ENCODE measurements at places on chromosomes 5 and 9.

GRCh38 chr9:129285979-129286772 is 108.1 kb upstream of the IER5L start:
- DNase-seq: no peak

DNA sequence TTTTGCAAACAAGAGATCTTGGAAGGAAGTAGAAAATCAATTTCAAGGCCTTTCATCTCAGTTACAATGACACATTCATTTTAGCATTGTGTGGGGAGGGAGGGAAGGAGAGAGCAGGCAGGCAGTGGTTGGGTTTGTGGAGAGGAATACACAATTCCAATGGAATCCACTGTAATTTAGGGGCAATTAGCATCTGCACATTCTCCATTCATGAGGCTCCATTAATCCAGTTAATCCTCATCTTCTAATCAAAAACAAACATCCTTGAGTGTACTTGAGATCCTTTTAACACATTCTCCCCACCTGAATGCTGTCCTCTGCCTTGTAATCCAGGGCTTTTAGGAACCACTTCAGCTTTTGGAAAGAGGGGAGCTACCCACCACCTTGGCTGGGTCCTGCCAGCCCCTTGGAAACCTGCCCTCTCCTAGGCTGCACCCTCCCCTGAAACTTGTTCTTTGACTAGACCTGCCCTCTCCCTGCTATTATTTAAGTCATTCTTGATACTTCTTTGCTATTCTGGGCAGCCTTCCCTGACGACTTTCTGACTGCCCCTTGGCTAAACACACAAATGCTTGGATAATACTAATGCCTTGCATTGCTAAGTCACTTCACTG is 271.2 kb downstream of the SLIT3 start:
- no peak for DNase-seq

- DNase-seq: no peak
These were observed 10.1 kb upstream of the THG1L start for GRCh38 chr5:157721159-157721558.

GRCh38 chr9:115717298-115717697 is 436.3 kb upstream of the PAPPA start:
- DNase-seq: no peak

DNA sequence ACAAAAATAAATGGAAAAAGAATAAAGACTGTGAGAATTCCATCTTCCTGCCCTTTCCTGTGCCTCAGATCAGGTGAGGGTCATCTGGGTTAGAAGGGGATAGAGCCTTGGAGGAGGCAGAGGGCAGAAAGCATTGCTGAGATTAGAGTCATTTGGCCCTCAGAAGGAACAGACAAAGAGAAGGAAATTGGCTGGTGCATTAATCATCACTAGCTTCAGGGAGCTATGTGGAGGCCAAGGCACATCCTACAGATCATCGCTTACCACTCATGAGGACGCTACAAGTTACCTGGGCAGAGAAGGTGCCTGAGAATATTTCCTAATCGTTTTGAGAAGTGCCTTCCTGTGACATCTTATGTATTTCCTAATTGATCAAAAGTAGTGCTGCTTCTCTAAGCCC is 74.5 kb downstream of the C7 start:
- DNase-seq: no peak

DNA sequence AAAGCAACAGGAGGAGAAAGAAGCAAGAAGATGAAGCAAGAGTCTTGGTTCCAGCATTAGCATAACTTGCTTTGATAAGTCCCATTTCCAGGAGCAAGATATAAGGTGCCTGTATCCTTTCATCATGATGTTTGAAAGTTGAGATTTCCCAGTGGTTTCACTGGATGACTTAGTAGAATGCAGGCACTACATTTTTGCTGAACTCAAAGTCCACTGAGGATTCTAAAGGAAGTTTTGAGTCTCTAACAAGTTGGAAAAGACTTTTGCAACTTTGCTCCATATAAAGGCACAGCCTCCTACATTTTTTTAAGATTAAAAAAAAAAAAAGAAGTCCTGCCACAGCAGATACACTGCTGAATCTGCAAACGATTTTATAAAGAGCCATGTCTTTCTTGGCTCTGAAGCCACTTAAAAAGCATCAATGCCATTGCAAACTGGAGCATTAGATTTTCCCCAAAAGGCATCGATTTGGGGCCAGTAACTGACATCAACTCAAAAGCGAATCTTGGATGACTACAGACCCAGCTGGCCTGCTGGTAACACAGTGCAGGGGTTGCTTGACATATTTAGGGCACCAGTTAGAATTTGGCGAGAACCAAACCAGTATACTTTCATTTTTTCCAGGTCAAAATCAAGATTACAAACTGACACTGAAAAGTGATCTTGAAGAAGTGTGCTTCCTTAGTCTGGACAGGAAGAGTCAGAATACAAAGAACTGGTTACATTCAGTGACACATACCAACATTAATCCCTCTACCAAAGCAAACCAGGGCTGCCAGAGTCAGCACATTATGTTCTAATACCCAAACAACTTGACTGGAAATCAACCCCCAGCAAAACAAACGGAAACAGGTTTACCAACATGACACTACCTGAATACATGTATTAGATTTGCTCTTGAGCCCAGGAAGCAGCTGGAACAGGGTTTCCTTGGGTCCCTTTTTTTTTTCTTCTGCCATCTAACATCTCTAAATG is 39.1 kb upstream of the KCNV2 start:
- DNase-seq: no peak

GRCh38 chr9:124366476-124367220 is 48.6 kb downstream of the PSMB7 start:
- no peak for DNase-seq

DNA sequence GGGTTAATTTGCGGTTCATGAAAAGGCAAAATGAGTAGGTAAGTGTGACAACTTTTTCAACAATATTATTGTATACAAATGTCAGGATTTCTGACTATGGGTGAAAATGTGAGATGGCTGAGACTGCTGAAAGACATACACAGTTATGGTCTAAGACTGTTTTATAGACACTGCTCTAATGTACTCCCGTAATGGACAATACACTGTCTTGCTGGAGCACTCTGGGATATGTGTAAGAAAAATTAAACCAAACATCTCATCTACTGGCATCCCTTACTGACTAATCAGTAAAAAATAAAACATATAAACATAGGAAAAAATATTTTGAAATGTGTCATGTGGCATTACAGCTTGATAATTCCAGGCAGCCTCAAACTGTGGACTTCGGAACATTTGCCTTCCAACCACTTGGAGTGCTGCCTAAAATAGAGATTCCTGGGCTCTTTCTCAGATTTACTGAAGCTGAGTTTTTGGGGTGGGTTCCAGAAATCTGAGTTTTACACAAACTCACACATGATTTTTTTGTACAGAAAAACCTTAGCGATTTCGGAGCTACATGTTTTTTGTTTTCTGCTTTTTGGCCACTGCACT is 233.9 kb upstream of the TBCA start:
- peak; percentile 80 for DNase-seq

DNA sequence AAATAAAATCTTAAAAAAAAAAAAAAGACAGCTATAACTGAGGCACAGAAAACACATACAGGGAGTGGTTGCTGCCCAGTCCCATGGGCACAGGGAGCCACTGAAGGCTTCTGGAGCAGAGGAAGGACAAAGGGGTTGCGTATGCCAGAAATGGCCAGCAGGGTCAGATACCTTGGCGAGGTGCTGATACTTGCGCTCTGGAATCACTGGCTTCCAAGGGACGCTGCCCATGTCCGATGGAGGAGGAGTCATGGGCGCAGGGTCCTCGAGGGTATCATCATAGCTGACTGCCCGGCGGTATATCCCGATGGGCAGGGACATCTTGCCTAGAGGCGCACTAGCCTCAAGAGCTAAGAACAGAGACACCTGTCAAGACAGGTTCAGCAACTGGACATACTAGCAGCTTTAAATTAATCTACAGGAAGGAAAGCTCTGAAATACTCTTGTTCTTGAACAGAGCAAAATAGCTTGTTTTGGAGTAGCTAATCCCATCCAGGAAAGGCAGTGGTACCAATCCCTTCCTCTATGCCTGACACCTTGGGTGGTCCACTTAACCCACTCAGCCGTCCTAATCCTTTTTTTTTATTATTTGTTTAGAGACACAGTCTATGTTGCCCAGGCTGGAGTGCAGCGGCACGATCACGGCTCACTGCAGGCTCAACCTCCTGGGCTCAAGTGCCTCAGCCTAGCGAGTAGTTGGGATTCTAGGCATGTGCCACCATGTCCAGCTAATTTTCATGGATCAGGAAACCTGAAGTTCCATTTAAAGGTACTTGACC is 6.0 kb downstream of the KIAA1191 start:
- no peak for DNase-seq

DNA sequence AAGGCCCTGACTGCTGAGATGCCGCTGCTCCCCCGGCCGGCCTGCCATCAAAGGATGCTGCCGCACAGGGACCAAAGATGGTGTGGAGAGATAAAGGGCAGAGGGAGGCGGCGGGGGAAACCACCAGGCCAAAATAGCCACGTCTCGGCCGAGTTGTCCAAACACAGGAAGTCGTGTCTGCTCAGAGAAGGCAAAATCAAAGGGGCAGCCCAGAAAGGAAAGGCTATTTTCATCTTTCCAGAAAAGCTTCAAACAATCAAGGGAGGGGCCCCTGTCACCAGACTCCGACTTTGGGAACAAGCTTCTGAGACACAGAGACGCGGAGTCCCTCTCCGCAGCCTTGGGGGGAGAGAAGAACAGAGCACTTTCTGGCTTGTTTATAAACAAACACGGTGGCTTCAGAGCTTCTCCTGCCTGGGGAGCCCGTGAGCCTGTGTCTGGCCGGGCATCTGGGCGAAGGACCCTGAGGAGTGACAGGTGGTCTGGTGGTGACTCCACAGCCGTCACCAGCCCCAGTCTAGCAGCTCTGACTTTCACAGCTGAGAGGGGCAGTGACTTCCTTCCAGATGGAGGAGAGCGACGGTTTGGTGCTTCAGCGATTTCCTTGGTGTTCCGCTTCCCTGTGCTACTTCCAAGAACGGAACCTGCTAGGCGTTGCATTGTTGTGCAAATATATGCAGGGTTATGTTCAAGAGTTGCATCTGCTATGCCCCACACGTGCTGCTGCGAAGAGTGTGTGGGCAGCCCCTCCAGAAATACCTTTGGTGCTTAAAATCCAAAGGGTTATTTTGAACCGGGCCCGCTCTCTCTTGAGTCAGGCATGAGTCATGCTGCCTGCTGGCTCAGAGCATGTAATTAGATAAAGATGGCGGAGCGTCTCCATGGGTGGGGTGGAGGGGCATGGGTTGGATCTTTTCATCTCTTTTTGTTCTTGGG is 24.0 kb downstream of the ADAMTSL2 start:
- DNase-seq: peak; percentile 51

- DNase-seq: no peak
These were observed 10.0 kb downstream of the SLIT3 start for GRCh38 chr5:169290895-169291294.

GRCh38 chr9:86974421-86974820 is 27.1 kb upstream of the GAS1 start:
- no peak for DNase-seq

DNA sequence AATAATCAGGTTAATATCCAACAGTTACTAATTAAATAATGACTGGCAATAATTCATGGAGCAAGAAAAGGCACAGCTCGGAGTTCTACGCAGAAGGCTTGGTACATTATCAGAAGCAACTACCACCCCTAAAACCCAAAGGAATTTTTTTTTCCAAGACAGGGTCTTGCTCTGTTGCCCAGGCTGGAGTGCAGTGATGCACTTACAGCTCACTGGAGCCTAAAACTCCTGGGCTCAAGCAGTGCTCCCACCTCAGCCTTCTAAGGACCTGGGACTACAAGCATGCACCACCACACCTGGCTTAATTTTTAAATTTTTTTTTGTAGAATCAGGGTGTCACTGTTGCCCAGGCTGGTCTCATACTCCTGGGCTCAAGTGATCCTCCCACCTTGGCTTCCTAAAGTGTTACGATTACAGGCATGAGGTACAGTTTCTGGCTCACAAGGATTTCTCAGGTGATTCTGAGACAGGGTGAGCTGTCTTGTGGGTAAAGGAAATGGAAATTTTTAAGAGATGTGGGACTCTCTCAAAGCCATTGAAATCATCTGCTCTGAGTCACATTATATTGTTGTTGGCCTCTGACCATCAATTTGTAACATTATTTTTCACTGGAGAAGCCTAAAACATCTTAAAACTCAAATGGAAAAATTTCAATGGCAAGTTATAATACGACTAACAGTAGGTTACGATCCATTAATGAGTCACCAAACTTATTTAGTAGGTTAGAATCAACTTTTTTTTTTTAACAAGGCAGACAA is 19.7 kb upstream of the HSDL2 start:
- no peak for DNase-seq

- DNase-seq: no peak
These were observed 3.7 kb downstream of the SPIN1 start for GRCh38 chr9:88391921-88392320.

DNA sequence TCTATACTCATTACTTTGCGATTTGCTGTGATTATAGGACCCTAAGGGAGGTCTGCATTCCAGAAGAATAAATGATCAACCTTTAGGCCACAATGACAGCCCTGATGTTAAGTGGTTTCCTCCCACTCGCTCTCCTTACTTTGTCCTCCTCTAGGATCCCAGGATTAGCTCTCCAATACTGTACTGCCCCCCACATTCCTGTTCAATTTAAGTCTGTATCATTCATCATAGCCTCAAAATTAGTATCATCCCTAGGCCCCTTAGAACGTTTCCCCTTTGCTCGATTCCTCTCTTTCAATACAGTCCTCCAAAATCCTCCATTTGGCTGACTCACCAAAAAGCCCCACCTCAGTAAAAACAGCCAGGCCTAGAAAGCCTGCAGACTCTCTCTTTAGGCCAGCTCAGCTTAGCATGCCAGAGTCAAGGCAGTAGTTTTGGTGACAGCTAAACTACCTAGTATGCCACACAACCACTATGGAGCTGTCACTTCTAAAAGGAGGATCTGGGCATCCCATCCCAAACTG is 24.4 kb downstream of the RNF145 start:
- peak; percentile 70 for DNase-seq

DNA sequence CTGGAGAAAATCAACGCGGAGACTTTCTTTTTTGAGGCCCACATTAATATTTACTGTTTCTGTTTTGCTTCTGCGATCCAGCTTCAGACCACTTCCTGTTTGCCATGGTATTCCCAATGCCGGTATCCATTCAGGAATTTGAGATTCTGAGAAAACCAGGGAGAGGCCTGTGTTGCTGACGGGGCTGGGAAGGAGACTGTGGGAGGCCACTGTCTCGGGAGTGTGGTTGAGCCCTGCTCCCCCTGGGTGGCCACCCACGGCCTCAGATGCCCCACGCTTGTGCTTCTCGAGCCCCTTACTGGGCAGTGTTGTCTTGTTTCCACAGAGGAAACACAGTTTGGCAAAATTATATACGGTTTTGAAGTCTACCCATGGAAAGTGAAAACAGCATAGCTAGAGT is 403.6 kb upstream of the IRX2 start:
- no peak for DNase-seq

DNA sequence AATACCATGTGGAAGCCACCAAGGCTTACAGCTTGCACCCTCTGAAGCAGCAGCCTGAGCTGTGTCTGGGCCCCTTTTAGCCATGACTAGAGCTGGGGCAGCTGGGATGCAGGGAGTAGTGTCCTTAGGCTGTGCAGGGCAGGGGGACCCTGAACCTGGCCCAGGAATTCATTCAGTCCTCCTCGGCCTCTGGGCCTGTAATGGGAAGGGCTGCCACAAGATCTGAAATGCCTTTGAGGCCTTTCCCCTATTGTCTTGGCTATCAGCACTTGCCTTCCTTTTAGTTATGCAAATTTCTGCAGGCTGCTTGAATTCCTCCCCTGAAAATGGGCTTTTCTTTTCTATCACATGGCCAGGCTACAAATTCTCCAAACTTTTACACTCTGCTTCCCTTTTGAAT is 9.0 kb downstream of the GPR150 start:
- DNase-seq: no peak

- DNase-seq: no peak
These were observed 577.2 kb upstream of the EDIL3 start for GRCh38 chr5:84961903-84962302.

All from AG04450 (cell line).